ENCODE measurements at places on chromosomes 1 and 21. TPM values are rescaled to one million over a fixed set of nuclear protein-coding genes. Genes with fewer than 3 reads are reported as not detected.

Gene BARHL2
- not detected for total RNA-seq

Gene HCRTR1
- total RNA-seq, result 0.27 TPM

Gene KPRP
- not detected for total RNA-seq

Gene RPL11
- 846 TPM for total RNA-seq

Gene MYBPH
- not detected for total RNA-seq

Gene DEPDC1
- total RNA-seq, result 0.54 TPM

Gene AMY1C
- not detected for total RNA-seq

Gene RNU1-2
- under 0.01 TPM for total RNA-seq

Gene PRDM2
- 13.5 TPM for total RNA-seq

Gene CLEC20A
- total RNA-seq, result 0.54 TPM

Gene FAM72C
- total RNA-seq, result not detected

Gene AKNAD1
- total RNA-seq, result 0.81 TPM

Gene ZNF496
- 53.1 TPM for total RNA-seq

Gene SVBP
- 7.0 TPM for total RNA-seq

Gene ITLN2
- not detected for total RNA-seq

Gene S100A16
- total RNA-seq, result 1.1 TPM

Gene IGSF9
- total RNA-seq, result 0.54 TPM

Gene NPHP4
- total RNA-seq, result 9.7 TPM

All from hematopoietic multipotent progenitor cell (in vitro differentiated cells).